ENCODE measurements at places on chromosomes 11 and 22.

GRCh38 chr11:111077530-111078322 is 167.8 kb upstream of the POU2AF2 start:
- no peak for DNase-seq

- no peak for DNase-seq
Observed at GRCh38 chr11:131859538-131860210, 489.3 kb downstream of the NTM start.

- DNase-seq: no peak
Observed at GRCh38 chr11:125569915-125570621, 791 bp downstream of the EI24 start.

GRCh38 chr11:96332126-96332771 is 10.7 kb downstream of the MAML2 start:
- no peak for DNase-seq

GRCh38 chr22:23893121-23893944 is 850 bp upstream of the MIF start:
- DNase-seq: no peak

- no peak for DNase-seq
Observed at GRCh38 chr11:12005476-12005875, 3.0 kb downstream of the DKK3 start.

GRCh38 chr11:4924239-4924638 is at the start of gene OR51G1:
TSS of gene OR51G1 (minus strand) at chr11:4924339. CDS start at chr11:4924339, 0 bp downstream.
- no peak for DNase-seq

GRCh38 chr11:125956391-125957134 is 10.7 kb downstream of the VSIG10L2 start:
- DNase-seq: no peak

Data from CD4-positive, alpha-beta T cell treated with Interleukin-6 for 4 hours (primary cell).